CD4-positive, alpha-beta memory T cell (primary cell): ENCODE measurements at places on chromosomes 16 and 17. TPM values are rescaled to one million over a fixed set of nuclear protein-coding genes. Genes with fewer than 3 reads are reported as not detected.

TOX3 gene
- not detected for total RNA-seq

C17orf50 gene
- total RNA-seq = not detected

KRTAP4-1 gene
- total RNA-seq = not detected

KRT33B gene
- not detected for total RNA-seq

DCTN5 gene
- 55.8 TPM for total RNA-seq

PLEKHG4 gene
- total RNA-seq = 17.3 TPM

DNA sequence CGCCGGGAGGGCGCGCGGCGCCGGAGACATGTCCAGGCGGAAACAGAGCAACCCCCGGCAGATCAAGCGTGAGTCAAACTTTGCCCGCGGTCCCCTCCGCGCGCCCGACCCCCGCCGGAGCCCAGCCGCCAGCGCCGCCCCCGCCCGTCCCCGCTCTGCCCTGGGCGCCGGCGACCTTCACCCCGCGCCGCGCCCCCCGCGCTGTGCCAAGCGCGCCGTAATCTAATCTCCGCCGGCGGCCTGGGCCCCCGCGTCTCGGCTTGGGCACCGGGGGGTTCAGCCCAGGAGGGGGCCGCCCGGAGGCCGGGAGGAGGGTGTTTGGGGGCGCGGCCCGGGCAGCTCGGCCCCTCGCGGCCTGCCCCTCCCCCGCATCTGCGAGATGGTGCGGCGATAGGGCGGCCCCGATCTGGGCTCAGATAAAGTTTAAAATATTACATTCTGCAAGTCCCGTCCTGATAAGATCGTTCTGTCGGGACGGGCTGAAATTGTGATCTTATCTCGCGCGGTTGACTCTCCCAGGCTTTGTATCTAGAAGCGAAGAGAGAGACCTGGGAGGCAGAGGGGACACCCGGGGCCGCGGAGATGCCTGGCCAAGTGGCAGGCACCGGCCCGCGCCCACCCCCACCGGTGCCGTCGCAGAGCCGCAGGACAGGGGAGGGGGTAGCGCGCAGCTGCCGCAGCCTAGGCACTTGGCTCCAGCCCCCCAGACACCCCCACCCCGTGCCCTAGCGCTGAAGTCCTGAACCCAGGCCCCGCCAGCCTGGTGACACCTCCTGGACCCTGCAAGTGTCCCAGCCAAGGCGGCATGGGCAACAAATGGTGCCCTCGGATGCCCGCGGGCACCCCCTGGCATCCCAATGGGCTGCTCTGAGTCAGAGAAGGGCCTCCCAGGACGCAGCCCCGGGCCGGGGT is 787 bp downstream of the ZFPM1 start:
- peak overlapping the region; percentile 74 for H3K27ac ChIP-seq
- no peaks in the 10 kb centered on the region for H3K36me3 ChIP-seq
- no peaks in the 10 kb centered on the region for H3K27me3 ChIP-seq

DNA sequence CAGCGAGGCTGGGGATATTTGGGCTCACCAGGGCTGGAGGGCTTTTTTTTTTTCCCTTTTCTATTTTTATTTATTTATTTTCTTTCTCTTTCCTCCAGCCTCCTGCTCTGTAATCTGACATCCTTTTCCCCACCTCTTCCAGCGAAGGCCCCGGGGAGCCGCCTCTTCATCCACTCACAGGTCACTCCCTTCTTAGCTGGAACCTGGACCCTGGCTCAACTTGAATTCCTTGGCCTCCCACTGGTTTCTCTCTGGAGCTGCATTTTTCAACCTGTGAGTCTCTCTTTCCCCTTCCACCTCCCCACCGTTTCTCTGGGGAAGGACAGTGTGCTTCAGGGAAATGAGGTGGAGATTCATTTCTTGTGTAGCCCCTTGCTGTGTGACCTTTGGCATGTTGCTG is 82.0 kb downstream of the MRM1 start:
- H3K4me1 ChIP-seq = no peaks in the 10 kb centered on the region
- no peak overlapping the region for H3K4me3 ChIP-seq
- H3K36me3 ChIP-seq = no peaks in the 10 kb centered on the region
- DNase-seq = no peak

GRCh38 chr16:68528233-68528632 is 10.9 kb upstream of the ZFP90 start:
- H3K27ac ChIP-seq = no peak overlapping the region
- no peaks in the 10 kb centered on the region for H3K27me3 ChIP-seq
- DNase-seq = no peak
- H3K4me3 ChIP-seq = no peak overlapping the region
- H3K36me3 ChIP-seq = no peaks in the 10 kb centered on the region

GRCh38 chr17:29012535-29012934 is 6.7 kb upstream of the SEZ6 start:
- no peak overlapping the region for H3K27ac ChIP-seq
- no peaks in the 10 kb centered on the region for H3K4me1 ChIP-seq
- H3K27me3 ChIP-seq = peaks cover 3% of the 10 kb centered on the region
- no peak overlapping the region for H3K4me3 ChIP-seq
- DNase-seq = no peak

DNA sequence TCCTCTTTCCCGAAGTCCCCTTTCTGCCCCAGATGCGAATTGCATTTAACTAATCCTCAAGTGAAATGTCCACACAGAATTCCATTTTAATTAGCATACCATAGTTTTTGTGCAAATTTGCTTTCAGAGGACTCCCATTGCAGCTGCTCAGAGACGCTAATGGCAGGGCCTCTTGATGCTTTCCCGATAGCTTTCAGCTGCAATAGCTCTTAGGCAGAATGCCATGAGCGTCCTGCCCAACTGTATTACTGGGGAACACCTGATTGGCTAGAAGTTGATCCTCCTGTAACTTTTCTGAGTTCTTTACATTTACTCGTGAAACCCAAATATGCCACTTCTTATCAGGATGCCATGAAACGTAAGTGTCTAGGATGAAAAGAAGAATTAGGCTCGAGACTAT is 203.0 kb downstream of the UTP18 start:
- no peaks in the 10 kb centered on the region for H3K36me3 ChIP-seq
- H3K4me3 ChIP-seq = no peak overlapping the region
- no peak overlapping the region for H3K27ac ChIP-seq
- H3K4me1 ChIP-seq = no peaks in the 10 kb centered on the region
- H3K27me3 ChIP-seq = no peaks in the 10 kb centered on the region

GRCh38 chr17:29020576-29020975 is 14.7 kb upstream of the SEZ6 start:
- peaks cover 22% of the 10 kb centered on the region for H3K27me3 ChIP-seq
- H3K4me3 ChIP-seq = no peak overlapping the region
- H3K27ac ChIP-seq = no peak overlapping the region
- no peaks in the 10 kb centered on the region for H3K36me3 ChIP-seq

- peaks cover 33% of the 10 kb centered on the region for H3K36me3 ChIP-seq
- no peaks in the 10 kb centered on the region for H3K4me1 ChIP-seq
- no peak overlapping the region for H3K27ac ChIP-seq
- H3K4me3 ChIP-seq = no peak overlapping the region
- no peaks in the 10 kb centered on the region for H3K27me3 ChIP-seq
Observed at GRCh38 chr17:39999067-39999466, 16.2 kb upstream of the CSF3 start.

GRCh38 chr17:42118545-42118944 is 2.6 kb downstream of the KAT2A start:
- H3K27ac ChIP-seq = no peak overlapping the region
- DNase-seq = peak; percentile 30
- H3K36me3 ChIP-seq = no peaks in the 10 kb centered on the region
- H3K4me3 ChIP-seq = no peak overlapping the region
- H3K27me3 ChIP-seq = no peaks in the 10 kb centered on the region

DNA sequence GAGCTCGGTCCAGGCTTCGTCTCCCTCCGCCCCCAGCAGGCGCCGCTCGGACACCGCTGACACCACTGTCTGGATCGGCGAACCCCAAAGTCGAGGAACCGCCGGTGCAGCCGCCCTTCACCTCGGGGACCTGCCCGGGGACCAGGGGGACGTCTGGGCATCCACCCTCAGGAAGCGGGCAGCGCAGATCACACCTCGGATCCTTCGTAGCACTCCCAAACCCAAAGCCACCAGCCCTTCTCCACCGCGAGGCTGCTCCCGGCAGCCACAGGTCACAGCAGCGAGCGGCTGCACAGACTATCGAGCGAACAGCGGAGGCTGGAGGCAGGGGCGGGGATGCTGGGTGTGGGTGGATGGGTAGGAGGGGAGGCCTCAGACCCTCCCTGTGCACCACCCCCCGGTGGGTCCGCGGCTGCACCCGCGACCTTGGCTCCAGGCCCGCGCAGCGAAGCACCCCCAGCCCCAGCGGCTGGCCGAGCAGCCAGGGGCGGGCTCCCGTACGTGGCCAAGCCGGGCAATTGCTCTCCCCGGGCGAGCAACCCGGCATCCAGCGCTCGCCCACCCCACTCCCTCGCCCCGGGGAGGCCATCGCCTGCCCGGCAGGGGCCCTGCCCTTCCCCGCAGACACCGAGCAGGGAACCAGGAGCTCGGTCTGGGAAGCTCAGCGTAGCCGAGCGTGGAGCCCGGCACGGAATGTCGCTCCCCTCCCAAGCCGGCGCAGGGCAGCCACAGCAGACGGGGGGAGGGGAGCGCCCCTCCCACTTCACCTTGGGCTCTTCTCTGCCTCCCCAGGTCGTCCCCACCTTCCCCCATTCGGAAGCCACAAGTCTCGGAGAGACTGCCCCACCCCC is 1.0 kb downstream of the SDK2 start:
- H3K4me1 ChIP-seq = peaks cover 5% of the 10 kb centered on the region
- H3K27ac ChIP-seq = no peak overlapping the region
- peak overlapping the region; percentile 37 for H3K4me3 ChIP-seq
- DNase-seq = peak; percentile 27
- H3K27me3 ChIP-seq = peaks cover 11% of the 10 kb centered on the region

DNA sequence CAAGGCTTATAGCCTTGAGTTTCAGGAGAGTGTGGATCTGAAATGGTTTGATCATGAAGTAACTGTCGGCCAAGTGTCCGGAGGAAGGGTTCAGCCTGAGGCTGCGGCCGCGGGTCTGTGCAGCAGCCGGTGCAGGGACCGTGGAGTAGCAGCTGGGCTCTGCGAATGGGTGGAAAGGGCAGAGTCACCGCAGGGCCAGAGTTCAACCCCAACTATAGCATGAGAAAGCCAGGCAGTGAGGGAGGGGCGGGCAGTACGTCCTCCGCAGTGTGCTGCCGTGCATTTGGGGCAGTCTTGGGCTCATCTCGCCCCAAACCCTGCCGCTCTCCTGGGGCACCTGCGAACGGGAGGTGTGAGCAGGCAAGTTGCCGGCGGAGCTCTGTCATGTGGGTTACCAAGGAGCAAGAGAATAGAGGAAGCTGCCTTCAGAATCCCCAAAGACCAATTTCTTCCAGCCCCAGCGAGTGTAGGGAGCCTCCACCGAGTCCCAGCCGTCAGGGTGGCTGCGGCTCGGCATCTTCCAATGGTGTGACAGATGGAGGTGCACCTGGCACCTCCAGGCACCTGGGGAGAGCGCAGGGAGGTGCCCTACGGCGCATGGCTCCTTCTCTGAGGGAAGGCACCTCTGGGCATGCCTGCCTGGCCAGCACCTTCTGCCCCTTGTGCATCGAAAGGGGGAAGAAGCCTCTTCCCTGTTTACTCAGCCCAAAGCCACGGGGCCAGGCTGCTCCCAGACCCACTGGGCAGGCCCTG is 87.3 kb downstream of the RPA1 start:
- H3K27me3 ChIP-seq = no peaks in the 10 kb centered on the region
- DNase-seq = no peak
- no peaks in the 10 kb centered on the region for H3K4me1 ChIP-seq
- no peak overlapping the region for H3K27ac ChIP-seq
- H3K4me3 ChIP-seq = no peak overlapping the region

DNA sequence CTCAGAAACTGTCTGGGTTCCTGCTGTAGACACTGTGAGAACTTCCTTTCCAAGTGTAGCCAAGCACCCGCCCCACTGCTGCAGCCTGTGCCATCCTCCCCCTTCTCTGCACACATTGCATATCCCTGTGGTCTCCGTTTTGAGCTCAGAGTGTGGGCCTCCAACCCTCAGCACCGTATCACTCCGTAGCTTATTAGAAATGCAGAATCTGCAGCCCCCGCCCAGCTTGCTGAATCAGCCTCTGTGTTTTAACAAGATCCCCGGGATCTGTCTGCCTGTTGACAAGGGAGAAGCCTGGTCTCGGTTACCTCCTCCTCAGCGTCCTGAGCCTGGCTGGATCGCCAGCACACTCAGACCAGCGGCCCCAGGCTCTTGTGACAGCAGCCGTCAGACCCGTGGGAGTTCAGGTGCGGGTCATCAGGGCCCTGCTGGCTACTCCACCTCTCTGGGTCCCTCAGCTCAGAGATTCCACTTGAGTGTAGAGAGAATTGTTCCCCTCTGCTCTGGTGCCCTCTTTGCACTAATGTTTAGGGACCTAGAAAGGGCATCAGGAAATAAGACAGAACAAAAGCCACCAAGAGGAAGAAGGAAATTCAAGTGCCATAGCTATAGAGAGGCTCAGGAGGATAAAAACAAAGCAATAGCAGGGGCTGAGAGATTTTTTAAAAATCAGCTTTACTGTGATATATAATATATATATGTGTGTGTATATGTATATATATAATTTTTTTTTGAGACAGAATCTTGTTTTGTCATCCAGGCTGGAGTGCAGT is 92.3 kb downstream of the PITPNC1 start:
- peaks cover 65% of the 10 kb centered on the region for H3K4me1 ChIP-seq
- peak overlapping the region; percentile 29 for H3K27ac ChIP-seq
- no peaks in the 10 kb centered on the region for H3K27me3 ChIP-seq
- peak overlapping the region; percentile 30 for H3K4me3 ChIP-seq
- no peak for DNase-seq
- no peaks in the 10 kb centered on the region for H3K36me3 ChIP-seq

DNA sequence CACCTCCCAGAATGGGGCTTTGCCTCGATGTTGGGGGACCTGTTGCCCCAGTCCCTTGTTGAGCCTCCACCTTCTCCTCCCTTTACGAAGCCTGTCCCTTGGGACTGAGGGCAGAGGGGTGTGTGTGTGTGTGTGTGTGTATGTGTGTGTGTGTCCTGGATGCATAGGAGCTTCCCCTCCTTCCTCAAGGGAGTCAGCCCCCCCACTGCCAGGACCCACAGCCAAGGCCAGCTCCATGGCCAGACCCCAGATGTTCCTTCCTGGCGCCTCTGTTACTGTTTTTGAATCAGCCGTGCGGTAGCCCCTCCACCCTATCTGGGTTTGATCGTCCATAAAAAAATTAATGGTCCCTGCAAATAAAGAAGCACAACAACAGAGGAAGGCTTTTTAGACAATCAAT is 17.7 kb upstream of the DOK4 start:
- H3K4me3 ChIP-seq = no peak overlapping the region
- peaks cover 12% of the 10 kb centered on the region for H3K4me1 ChIP-seq
- H3K27me3 ChIP-seq = no peaks in the 10 kb centered on the region
- DNase-seq = no peak

DNA sequence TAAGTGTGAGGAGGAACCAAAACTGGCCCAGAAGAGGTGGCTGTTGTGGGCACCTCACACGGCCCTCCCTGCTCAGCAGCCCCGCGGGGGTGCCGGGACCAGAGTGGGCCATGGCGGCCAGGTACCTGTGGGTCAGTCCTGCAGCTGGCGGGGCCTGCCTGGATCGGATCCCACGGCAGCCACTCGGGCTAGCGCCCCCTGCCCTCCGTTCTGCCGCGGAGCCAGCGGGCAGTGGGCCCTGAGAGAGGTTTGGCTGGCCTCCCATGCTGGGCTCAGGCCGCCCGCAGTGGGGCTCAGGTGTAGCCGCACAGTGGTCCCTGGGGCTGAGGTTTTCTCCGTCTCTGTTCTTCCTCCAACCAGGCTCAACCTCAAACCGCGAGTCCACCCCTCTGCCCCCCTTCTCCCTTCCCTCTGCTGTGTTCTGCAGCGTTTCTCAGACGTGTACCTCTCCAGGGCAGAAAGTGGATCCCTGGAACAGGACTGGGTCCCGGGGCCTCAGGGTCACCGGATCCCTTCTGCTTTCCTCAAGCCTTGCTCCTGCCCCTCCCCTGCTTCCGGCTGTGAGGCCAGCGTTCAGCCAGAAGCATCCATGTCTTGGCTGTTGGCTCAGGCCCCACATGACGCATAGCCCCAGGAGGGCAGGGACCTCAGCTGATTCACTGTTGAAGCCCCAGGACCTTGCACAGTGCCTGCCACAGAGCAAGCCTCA is 28.6 kb upstream of the ITGA3 start:
- no peak overlapping the region for H3K27ac ChIP-seq
- H3K36me3 ChIP-seq = no peaks in the 10 kb centered on the region
- H3K27me3 ChIP-seq = no peaks in the 10 kb centered on the region
- DNase-seq = no peak
- H3K4me3 ChIP-seq = no peak overlapping the region
- H3K4me1 ChIP-seq = peaks cover 8% of the 10 kb centered on the region
